Fibroblast of the aortic adventitia (primary cell): ENCODE measurements at places on chromosomes 2 and 18. TPM values are rescaled to one million over a fixed set of nuclear protein-coding genes. Genes with fewer than 3 reads are reported as not detected.

The NEU4 gene
- not detected in 2 replicates for total RNA-seq

- peak; percentile 61 for DNase-seq
Observed at GRCh38 chr2:133788386-133788785, 220.1 kb upstream of the NCKAP5 start.

GRCh38 chr2:221442128-221442527 is 130.0 kb downstream of the EPHA4 start:
- DNase-seq, result no peak

The MC4R gene
- not detected in 2 replicates for total RNA-seq

The SLC9A4 gene
- not detected in 2 replicates for total RNA-seq

The GALNT3 gene
- 0.49 and 3.1 TPM in 2 replicates for total RNA-seq

GRCh38 chr2:153967248-153967973 is 95.7 kb downstream of the GALNT13 start:
- no peak for DNase-seq

- no peak for DNase-seq
Observed at GRCh38 chr2:38465789-38466127, 88.7 kb upstream of the ATL2 start.

DNA sequence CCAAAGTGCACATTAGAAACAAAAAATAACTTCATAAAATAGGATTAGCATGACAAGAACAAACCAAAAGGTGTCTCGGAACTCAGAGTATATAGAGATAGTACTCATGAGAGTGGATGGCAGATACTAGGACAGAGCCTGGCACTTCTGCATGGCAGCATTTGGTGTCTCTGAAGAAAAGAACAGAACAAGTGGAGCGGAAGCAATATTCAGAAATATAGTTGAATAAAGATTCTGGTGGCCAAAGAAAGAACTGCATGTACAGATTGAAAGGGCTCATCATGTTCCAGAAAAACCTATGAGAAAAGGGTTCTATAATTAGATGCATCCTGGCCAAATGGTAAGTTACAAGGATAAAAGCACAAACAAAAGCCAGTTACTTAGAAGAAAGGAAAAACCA is 90.9 kb downstream of the CCDC138 start:
- no peak for DNase-seq

DNA sequence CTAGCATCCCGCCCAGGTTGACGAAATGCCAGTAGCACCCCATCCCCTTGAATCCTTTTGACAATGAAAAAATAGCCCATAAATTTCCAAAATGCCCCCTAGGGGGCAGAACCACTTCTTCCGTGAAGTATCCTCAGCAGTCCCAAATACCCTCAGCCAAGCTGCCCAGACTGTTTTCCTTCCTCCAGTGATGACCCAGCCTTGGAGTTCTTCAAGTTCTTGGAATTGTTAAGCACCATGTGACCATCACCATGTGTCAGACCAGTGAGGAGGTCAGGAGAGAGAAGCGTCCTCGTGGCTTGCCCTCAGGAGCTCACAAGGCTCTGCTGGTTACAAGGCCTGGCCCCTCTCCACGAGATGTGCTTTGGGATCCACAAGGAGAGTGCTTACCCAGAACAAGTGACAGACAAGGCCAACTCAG is 1.4 kb upstream of the SLC23A3 start:
- DNase-seq, result peak; percentile 93

The TSPYL6 gene
- 0.25 TPM in 1 of 2 replicates, not detected in the other for total RNA-seq

The MYOM1 gene
- 0.90 and 7.5 TPM in 2 replicates for total RNA-seq

- DNase-seq, result no peak
Observed at GRCh38 chr2:23069156-23069555, 315.8 kb upstream of the KLHL29 start.

The FHOD3 gene
- 3.0 and 3.3 TPM in 2 replicates for total RNA-seq

- DNase-seq, result peak; percentile 98
Observed at GRCh38 chr2:43221763-43222474, 4.5 kb downstream of the ZFP36L2 start.

DNA sequence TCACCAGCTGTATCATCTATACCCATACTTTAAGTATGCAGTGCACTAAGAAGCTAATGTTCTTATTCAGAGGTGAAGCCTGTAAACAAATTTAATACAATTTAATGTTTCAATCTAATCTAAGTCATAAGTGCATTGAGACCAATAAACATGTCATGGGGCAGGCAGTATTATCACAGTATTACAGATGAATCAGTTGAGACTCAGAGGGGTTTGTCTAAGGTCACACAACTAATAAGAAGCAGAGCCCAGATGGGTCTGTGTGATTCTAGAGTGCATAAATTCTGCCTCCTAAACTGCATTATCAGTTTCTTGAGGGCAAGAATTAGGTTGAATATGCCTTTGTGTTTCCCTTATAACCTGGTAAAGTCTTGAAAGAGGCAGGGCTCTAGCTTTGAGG is 140.9 kb upstream of the RNF152 start:
- no peak for DNase-seq

The KCNJ3 gene
- total RNA-seq, result not detected in 2 replicates
